ENCODE measurements at places on chromosomes 2 and 18. TPM values are rescaled to one million over a fixed set of nuclear protein-coding genes. Genes with fewer than 3 reads are reported as not detected.
A peak's percentile ranks its signal among the peaks of the same experiment; 100 is the strongest.

- no peak for DNase-seq
Measured at GRCh38 chr18:50654211-50654610, 94.3 kb downstream of the MAPK4 start.

GRCh38 chr2:44650796-44651195 is 289.0 kb downstream of the CAMKMT start:
- DNase-seq, result no peak

DNA sequence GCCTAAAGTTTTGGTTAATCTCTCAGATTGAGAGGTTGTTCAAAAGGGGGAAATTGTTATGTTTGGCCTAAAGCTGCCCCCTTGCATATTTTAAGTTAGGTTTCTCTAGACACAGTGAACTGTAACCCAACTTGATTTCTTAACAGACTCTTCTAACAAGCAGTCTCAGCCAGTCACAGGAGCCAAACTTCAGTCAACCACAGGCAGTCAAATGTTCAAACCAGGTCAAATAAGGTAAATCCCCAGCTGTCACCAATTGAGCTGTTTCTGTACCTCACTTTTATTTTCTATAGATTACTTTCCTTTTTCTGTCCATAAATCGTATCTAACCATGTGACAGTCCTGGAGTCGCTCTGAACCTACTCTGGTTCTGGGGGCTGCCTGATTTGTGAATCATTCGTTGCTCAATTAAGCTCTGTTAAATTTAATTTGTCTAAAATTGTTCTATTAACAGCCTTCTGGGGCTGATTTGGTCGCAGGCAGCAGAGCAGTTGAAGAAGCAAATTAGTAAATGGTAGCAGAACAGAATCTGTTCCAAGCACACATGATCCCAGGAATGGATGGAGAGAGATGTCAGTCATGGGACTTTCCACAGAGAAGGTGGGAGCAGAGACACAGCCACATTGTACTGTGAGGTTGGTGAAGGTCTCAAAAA is 16.4 kb upstream of the NFU1 start:
- no peak for DNase-seq

FAP gene
- 0.26 TPM for total RNA-seq

RTTN gene
- 31.3 TPM for total RNA-seq

GRCh38 chr18:70296781-70297180 is 7.9 kb downstream of the SOCS6 start:
- no peak for DNase-seq

MRPL30 gene
- total RNA-seq, result 21.5 TPM

DNA sequence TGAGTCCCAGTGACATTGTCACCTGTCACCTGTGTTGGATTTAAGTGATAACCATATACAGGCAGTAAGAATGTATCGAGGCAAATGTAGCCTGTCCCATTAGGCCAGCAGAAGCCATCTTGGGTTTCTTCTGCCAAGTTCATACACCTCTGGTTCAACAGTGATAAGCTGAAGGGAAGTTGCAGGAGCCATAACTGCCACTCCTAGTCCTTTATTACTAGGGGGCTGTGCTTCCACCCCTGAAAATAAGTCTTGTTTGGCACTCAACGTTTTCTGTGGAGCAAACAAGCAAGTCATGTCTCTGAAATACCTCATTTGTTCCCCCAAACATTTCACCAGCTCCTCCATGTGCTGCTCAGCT is 58.1 kb upstream of the ALPP start:
- no peak for DNase-seq

DNA sequence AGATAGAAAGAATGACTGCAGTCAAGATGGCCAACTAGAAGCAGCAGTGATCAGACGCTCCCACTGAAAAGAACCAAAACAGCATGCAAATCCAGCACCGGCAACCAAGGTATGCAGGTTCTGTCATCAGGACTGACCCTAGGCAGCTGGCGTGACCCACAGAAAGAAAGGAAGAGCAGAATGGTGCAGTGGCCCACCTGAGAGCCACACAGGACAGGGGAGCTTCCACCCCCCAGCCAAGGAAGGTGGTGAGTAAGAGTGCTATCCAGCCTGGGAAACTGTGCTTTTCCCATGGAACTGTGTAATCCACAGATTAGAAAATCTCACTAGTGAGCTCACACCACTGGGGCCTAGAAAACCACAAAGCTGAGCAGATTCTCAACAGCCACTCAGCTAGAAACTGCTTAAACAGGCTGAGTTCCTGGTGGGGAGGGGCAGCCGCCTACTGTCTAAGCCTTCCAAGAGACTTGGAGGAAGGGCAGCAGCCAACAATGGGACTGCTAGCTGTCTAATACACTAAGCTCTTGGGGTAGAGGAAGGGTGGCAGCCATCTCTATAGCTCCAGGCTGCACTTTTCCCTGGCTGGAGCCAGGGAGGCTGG is 127.9 kb downstream of the EVA1A start:
- DNase-seq, result no peak

DNA sequence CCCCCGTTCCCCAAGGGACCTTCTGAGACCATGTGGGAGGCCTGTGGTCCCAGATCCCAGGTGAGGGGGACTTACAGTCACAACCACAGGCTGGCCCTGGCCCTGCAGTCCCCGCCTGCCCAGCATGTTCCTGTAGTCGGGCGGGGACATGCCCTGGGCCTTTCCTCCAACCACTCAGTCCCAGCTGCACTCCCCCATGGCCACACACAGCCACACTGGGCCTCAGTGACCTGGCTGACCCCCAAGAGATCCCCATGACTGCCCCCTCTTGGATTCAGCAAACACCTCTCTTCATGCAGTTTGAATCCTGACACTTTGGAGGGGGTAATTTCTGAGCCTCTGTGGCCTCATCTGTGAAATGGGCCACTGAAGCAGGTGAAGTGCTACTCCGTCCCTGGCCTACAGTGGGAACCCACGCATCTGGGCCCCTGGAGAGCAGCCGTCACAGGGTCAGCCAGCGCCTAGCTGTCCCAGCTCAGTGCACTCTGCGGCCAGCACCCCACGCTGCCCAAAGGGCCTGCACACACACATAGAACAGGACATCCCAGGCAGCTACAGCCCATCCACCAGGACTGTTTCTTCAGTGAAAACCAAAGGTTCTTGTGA is 12.7 kb upstream of the ARHGEF4 start:
- no peak for DNase-seq

DNA sequence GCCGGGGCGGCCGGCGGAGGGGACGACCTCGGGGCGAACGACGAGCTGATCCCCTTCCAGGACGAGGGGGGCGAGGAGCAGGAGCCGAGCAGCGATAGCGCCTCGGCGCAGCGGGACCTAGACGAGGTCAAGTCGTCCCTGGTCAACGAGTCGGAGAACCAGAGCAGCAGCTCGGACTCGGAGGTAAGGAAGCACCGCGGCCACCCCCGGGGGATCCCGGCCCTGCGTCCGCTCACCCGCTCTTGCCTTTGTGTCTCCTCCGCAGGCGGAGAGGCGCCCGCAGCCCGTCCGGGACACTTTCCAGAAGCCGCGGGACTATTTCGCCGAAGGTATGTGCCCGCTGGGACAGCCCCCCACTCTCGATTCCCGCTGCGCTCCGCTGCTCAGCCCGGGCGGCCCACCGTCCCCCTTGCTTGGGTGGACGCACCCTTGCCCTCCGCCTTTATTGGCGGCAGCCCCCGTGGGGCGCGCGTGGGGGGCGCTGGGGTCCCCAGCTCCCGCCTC is 611 bp downstream of the TCF7L1 start:
- no peak for DNase-seq

DNA sequence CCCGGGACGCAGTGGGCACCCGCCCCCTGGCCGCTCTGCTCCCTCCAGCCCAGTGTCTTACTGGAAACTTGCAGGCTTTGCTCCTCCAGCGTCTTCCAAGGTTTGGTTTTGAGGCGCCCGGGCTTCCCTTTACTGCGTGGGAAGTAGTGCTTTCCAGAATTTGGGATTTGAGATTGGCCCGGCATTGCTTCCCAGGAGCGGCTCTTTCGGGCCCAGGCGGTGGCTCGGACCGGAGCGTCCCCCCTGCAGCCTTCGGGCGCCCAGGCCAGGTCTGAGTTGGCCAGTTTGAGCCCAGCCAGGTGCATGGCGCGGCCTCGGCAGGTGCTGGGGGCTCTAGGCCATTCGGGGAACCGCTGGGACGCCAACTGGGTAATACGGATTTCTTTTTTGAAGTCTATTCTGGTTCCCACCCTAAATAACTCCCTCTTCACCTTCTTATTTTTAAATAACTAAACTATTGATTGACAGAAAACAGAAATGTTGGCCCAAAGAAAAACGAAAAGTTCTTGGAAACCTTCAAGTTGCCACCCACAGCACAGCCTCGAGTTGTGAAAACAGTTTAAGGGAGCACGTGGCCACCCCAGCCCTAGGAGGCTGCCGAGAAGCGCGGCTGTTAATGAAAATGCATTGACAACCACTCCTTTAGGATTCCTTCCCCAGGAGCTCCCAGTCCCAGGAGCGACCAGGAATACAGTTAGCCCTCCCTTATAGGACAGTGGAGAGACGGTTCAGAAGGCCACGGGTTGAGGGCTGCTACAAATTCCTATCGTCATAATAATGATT is 766 bp downstream of the SNTG2 start:
- DNase-seq, result no peak

DNA sequence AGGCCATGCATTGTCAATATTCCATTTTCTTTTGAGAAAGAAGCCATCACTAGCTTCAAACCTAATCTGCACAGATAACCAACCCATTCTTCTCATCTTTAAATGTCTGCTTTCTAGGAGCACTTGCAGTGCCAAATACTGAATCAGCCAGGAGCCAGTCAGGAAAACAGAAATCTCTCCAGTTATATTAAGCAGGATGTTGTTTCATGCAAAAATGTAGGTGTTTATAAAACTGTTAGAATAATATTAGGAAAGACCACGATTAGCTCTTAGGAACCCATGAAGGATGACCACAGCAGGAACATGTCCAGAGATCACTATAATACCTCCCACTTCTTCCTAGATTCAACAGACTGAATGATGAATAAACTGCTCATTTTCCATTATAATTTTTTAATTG is 86.0 kb downstream of the TTC32 start:
- no peak for DNase-seq

- peak; percentile 68 for DNase-seq
Measured at GRCh38 chr2:80546766-80547165, 242.2 kb upstream of the LRRTM1 start.

- DNase-seq, result no peak
Measured at GRCh38 chr2:8278709-8279354, 403.0 kb upstream of the ID2 start.

Data from bronchial epithelial cell (primary cell).